ENCODE measurements at places on chromosomes 5 and 9.
A peak's percentile ranks its signal among the peaks of the same experiment; 100 is the strongest.

DNA sequence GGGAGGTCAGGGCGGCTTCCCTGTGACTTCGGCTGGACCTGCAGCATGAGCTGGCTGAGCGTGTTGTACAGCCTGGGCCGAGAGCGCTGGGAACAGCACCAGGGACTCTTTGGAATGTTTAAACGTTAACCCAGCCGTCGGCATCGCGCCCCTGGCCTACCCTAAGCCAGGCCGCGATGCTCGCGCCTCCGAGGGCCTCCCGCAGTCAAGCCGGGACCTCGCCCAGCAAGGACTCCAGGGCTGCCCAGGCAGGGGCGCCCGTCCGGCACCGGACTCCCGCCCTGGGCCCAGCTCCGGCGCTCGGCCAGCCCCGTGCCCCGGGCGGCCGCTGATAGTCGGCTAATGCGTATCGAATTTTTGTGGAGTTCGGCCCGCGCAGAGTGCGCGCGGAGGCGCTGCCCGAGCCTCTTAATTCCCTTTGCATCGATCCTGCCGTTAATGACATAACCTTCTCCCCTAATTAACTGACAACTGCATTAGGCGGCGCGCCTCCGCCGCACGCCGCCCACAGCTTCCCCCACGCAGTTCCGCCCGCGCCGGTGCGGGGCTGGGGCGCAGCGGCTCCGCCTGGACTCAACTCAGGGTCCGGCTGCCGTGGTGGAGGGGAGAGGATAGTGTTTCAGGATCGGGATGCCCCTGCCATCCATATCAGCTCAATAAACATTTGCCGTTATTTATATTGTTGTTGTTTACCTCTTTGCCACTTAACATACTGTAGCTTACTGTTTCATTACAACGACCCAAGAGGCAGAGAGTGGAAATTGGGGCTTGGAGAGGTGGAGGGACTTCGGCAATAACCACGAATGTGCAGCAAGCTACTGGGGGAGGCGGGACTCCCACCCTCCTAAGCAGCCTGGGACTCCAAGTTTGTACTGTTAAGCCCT lies 28.8 kb upstream of the CDC23 start:
- DNase-seq, result no peak

DNA sequence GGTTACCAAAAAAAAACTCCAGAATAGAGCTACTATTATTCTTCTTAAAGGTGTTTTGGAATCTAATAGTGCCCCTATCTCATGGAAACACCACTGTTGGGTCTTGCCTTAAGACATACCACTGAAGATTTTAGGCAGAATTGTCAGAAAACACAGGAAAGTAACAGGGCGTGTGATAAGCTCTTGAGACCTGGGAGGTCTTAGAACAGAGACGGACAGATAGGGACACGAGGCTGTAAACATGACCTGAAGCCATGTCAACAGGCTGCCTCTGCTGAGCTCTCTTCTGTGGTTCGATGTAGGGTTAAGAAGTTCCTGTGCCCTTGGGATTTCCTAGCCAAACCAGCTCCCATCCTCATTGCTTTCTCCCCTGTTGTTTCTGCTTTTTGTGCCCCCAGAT lies 69.3 kb downstream of the CTSL start:
- DNase-seq, result no peak

DNA sequence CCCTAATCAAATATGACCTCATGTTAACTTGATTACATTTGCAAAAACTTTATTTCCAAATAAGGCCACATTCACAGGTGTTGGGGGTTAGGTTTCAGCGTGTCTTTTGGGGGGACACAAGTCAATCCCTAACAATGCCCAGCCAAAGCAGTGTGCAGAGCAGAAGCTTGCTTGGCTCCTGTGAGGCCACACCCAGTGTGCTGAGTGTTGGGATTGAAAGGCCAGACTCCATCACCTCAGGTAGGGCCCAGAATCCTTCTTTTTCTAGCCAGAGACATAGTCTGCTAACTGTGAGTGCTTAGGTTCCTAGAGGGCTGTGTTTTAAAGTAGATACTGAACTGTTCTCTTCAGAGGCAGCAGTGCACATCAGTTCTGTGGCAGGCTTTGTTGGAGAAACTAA lies 27.9 kb downstream of the KDM4C start:
- DNase-seq, result no peak

- no peak for DNase-seq
Measured at GRCh38 chr5:29587832-29588231, 1605.7 kb upstream of the CDH6 start.

DNA sequence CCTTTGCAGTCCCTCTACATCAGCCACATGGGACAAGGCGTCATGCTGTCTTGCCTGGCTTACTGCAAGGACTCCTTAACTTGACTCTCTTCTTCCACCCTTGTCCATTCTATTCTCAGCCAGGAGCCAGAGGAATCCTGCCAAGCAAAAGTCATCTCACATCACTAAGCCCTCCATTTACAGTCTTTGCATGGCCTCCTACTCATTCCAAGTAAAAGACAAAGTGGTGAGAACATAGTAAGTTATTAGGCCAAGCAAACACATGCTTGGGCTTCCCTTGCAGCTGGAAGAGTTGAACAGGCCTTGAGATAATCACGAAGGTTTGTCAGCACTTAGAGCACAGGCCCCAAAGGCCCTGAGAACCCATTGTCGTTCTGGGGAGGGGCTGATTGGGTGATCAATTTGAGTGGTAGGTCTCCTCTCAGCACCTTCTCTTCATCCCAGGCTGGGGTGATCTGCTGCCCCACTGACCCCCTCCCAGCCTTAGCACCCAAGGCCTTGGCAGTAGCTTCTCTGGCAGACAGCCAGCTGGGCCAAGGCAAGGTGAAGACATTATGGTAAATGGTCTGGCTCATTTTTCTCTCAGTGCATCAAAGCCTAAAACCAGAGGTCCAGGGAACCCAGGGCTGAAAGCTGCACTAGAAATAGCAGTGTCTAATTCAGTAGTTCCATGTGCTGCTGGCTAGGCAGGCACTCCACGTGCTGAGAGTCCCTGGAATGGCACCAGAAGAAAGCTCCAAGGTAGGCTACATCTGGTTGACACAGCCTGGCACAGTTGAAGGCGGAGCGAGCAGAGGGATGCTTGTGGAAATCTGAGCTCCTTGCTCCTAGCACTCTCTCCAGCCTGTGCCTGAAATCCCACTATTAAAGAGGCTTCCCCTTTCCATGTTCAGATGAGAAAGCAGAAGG lies 121.4 kb downstream of the ASTN2 start:
- no peak for DNase-seq

DNA sequence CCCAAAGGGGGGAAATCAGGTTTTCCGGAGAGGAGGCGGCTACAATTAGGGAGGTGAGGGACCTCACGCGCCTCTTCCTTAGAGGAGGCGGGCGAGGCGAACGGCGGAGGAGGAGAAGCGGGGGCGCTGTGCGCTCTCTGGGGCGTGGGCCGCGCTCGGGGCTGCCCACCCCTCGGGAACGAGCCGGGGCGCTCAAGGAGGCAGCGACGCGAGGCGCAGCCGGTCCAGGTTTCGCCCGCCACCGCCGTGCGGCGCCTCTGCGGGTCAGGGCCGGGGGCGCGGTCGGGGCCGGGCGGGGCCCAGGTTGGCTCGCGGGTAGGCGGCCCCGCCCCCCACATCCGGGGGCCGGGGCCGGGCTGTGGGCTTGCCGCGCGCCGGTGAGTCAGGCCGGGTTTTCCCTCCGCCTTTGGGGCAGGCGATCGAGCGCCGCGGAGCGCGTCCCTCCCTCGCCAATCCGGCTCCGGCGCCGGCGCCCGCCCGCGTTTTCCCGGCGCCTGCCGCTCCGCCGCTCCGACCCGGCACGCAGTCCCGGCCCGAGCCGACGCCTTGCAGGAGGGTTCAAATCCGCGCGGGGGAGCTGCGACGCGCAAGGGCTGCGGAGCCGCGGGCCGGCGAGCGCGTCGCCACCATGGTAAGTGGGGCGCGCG lies at the start of gene N4BP3:
N4BP3 (plus strand) TSS at position 392 of the 647 bp plus-strand sequence. CDS start 6,052 bp downstream, outside the sequence.
- peak; percentile 35 for DNase-seq

- DNase-seq, result no peak
Measured at GRCh38 chr5:89991592-89991991, 418.0 kb downstream of the CETN3 start.

DNA sequence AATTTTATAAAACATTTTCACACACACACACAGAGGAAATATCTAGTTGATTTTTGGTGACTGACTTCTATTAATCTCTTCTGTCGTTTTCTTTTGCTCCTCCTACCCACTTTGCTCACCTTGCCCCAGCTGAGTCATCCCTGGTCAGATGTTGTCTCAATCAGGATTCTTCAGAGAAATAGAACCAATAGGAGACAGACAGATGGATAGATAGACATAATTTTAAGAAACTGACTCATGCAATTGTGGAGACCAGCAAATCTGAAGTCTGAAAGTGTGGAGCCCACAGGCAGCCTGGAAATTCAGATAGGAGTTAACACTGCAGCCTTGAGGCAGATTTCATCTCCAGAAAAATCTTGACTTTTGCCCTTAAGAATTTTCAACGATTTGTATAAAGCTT lies 37.0 kb upstream of the PIK3R1 start:
- no peak for DNase-seq

DNA sequence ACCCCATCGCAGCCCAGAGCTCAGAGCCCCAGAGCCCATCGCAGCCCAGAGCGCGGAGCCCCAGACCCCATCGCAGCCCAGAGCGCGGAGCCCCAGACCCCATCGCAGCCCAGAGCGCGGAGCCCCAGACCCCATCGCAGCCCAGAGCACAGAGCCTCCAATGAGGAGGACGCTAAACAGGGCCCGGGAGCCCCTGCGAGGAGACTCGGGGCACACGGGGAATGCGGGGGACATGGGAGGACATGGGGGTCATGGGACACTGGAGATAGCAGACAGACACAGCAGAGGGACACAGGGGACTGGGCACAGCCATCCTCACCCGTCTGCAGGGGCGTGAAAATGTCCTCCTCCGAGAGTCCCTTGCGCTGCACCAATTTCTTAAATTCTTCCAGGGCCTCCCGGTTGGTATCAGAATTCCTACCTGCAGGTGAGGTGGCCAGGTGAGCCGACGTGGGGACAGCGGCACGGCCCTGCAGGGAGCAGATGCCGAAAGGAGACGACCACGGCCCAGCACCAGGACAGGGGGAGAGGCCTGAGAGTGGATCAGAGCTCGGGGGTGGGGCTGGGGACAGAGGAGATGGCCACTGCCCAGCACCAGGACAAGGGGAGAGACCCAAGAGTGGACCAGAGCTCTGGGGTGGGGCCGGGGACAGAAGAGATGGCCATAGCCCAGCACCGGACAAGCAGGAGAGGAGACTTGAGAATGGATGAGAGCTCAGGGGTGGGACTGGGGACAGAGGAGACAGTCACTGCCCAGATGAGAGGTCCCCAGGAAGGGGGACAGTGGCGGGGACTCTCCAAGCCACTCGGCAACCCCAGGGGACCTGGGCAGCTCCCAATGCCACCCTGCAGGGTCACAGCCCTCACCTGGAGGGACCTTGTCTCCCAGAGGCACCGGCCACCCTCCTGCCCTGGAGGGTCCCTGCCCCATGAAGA lies 2.8 kb downstream of the OBP2B start:
- no peak for DNase-seq

DNA sequence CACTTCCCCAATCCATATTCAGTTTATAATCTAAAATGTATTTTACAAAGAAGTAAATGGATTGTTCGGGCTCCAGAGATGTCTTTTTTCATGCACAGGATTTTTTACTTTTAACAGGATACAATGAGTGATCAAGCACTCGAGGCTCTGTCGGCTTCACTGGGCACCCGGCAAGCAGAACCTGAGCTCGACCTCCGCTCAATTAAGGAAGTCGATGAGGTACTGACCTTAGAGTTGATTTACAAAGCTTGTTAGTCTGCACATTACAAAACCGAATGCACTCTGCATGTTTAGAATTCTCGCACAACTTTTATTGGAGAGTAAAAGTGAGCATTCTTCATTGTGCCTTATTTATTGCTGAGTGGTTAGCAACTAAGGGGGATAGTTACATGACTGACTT lies 65.2 kb downstream of the ERAP1 start:
- peak; percentile 42 for DNase-seq

DNA sequence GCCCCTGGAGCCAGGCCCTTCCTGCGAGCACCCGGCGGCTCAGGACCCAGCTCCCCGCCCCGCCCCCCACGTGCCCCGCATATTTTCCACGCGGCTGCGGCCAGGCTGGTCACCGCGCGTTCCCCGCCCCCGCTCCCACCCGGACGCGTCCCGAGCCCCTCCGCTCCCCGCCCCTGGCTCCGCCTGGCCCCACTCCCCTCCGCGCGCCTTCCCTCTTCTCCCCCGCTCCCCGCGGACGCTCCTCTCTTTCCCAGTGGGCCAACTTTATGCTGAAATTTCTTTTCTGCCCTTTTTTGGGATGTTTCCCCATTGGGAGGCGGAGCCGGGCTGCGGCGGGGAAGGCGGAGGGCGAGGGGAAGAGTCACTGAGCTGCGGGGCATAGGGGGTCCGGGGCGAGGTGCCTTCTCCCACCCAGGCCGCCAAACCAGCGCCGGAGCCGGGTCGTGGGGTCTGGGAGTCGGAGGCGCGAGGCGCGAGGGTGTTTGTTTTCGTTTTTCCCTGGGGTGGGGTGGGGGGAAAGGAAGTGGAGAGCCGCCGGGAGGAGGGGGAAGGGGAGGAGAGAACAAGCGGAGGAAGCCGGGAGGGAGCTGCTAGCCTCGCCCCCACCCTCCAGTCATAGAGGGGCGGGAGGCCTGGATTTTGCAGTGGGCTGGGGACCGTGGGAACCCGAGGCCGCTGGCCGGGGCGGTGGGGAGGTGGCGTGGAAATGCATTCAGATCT lies 1.0 kb upstream of the TPM2 start:
- DNase-seq, result no peak

DNA sequence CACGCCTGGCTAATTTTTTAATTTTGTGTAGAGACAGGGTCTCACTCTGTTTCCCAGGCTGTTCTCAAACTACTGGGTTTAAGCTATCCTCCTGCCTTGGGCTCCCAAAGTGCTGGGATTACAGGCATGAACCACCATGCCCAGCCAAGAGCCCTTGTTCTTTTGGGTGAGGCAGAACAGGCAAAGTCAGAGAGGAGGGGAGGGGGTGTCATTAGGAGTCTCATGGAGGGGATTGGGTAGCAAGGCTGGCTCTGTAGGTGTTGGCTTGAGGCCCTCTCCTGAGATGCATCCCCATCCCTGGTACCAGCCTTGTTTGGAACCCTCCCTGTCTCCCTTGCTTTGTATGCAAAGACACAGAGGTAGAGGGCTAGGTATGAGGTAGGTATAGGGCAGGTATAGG lies 24.1 kb downstream of the GSN start:
- DNase-seq, result no peak

DNA sequence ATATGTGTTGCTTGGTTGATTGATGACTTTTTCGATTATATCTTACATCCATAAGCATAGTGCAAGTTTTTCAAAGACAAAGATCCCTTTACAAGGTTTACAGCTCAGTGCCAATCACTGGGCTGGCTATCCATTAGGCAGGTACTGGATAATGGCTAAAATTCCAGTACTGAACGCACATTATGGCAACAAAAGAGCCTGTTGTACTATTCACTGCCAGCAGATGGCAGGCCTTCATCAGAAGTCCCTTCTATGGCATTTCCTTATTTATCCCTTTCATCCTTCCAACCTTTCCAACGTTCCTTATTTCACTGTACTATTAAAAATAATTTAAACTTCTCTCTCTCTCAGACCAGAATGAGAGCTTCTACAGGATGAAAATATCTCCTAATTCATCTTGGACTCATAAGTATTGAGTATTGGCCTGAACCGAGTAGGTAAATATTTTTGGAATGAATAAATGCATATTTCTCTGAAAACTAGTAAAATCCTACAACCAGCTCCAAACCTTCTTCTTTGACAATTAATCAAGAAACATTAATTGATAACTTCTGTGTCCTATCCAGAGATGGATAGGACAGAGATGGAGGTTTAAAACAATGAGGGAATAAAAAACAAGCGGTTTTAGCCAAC lies 6.7 kb upstream of the WNT8A start:
- peak; percentile 32 for DNase-seq

- no peak for DNase-seq
Measured at GRCh38 chr5:127358740-127359139, 68.1 kb downstream of the MEGF10 start.
